ENCODE measurements at places on chromosomes 2 and 18.

- no peak for DNase-seq
Observed at GRCh38 chr2:98335271-98335670, 11.0 kb upstream of the CNGA3 start.

- DNase-seq = no peak
Observed at GRCh38 chr18:21602299-21602587, 1.7 kb upstream of the ESCO1 start.

- no peak for DNase-seq
Observed at GRCh38 chr2:44083054-44083453, 85.6 kb upstream of the PPM1B start.

DNA sequence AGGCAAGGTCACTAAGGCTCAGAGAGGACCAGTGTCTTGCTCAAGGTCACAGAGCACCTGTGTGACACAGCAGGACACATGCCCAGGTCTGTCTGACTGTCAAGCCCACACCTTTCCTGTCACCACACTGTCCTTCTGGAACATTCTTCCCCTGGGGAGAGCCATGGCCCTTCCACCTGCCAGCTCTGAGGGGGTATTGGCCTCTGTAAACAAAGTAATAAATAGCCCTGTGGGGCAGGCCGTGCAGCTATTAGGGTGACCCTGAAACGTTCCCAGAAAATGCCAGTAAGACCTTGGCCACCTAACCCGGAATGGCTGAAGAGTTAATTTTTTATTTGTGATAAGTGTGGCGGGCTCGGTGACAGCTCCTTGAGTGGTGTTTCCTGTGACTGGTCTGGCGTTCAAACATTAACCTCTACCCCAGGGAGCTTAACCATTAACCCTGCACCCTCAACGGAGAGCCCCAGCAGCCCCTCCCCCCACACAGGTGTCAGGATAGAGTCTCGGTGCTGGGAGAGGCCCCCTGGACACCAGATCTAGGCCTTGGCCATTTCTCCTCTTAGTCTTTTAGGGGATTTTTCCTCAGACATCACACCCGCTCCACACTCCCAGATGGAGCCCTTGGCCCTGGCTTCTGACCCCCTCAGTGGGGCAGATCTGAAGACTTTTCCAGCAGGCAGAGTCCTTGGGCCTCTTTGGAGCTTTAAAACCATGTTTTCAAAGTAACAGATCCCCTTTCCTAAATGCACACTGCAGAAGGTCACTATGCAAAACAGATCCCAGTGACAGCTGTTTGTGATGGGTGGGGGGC, 36.6 kb downstream of the SCTR start:
- DNase-seq = no peak

GRCh38 chr2:64259312-64259711, 115.1 kb upstream of the PELI1 start:
- DNase-seq = no peak

DNA sequence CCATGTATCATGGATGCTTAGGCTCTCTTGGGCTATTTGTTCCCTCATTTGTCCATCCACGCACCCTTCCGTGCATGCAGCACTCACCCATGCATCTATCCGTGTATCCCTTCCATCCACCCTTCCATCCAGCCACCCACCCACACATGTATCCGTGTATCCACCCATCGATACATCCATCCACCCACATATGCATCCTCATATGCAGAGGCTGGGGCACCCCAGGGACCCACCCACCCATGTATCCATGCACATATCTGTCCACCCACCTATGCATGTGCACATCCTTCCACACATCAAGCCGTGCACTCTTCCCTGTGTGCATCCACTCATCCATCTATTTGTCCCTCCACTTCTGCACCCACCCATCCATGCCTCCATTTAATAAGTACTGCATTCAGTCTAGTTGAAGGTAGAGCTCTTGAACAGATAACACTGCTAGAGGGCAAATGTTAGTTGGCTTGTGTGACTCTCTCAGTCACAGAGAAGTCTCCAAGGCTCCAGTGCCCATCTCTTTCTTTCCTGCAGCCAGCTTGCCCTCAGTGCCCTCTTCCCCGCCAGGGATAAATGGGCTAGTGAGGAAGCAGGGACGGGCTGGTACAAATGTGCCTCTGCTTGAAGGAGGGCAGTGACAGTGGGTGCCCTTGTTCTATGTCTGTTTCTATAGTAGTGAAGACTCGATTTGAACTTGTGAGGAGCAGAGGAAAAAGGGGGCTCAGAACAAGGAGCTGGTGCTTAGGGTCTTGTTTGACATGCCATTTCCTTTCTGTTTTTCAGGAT, 61.5 kb downstream of the EMILIN2 start:
- no peak for DNase-seq

GRCh38 chr2:202046572-202046971, 12.9 kb downstream of the FZD7 start:
- DNase-seq = no peak

DNA sequence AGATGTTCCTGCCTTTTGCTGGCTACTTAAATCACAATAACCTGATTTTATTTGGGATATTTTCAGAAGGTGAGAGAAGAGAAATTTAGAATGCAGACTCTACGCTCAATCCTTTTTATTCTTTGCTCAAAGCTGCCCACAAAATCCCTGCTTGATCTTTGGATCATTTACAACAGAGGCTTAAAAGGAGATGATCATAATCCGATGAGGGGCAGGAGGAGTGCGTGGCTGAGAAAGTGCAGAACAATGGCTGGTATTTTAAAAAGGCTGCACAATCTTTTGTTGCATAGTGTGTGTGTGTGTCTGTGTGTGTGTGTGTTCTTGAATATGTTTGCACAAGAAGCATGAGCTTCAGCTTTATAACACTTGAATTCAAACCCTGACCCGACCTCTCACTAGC, 256.3 kb upstream of the MYT1L start:
- no peak for DNase-seq

DNA sequence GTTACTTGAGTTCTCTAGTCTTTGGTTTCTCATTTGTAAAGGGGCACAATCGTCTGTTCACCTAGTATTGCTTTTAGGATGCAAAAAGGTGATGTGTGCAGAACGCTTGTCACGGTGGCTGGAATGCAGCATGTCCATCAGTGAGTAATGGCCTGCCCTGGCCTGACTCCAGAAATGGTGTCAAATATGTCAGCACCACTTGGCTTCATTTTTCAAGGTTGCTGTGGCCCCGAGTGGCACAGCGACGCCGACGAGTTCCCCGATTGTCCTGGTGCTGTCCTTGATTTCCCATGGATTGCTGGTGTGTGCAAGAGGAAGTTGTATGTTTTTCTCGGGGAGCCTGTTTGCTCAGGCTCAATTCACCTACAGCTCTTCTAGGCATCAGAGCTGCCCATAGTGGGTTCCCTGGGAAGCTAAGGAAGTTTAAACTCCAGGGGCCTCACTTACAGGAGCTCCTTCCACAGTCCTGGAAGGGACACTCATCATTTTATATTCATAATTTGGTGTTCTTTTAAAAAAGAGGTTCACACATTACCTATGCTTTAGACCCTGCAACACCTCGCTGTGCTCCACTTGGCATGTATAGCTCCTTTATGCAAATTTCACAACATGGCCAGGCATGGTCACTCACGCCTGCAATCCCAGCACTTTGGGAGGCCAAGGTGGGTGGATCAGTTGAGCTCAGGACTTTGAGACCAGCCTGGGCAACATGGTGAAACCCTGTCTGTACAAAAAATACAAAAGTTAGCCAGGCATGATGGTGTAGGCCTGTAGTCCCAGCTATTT, 25.6 kb upstream of the ZNF407 start:
- no peak for DNase-seq

DNA sequence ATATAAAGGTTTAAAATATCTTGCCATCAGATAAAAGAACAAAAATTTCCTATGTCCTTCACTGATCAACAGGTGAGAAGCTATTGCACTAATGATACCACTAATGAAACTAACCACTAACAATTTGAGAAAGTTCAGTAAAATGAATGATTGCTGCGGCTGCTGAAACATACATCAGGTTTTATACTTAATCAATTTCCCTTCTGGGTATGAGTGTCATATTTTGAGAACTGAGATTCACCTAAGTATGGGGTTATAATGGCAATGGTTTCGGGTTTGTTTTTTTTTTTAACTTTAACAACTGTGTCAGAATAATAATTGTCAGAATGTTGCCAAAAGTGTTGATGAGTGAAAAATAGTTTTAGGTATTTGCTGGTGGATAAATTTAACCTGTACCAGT, 151.3 kb upstream of the SLC39A10 start:
- no peak for DNase-seq

DNA sequence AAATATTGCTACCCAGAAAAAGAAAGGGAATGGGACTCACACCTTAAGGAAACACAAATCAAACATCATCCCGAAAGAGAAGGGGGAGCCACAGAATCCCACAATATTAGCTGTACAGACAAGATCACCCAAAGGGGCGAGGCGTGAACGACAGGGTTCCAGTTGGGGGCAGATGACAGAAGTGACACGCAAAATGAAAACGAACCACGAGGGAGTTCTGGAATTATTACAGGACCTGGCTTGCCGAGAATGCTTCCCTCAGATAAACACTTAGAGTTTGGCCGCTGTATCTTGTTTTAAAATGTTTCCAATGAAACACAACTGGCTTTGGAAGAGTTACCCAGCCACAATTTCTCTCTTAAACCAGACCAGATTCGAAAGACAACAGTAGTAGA, 60.4 kb downstream of the C2orf76 start:
- no peak for DNase-seq

- DNase-seq = no peak
Observed at GRCh38 chr2:100924122-100924519, 78.0 kb upstream of the RPL31 start.

GRCh38 chr2:128178650-128179460, 87.9 kb downstream of the UGGT1 start:
- peak; percentile 32 for DNase-seq

DNA sequence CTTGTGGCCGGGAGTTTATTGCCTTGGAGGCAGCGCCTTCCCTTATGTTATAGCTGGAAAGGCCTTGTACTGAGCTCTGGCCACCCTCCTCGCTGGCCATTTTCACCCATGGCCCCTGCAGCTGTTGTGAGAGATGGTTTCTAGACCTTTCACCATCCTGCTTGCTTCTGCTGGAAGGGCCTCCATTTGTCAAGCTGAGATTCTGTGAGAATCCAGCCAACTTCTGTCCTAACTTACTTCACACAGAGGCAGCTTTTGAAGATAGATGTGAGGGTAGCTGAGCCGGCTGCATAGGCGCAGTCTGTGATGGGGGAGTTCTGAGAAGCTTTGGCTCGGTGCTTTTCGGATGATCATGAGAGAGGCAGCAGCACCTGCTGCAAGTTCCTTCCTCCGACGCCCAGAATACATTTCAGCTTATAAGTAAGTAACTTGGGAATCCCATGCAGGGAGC, 8.7 kb downstream of the CTIF start:
- no peak for DNase-seq

DNA sequence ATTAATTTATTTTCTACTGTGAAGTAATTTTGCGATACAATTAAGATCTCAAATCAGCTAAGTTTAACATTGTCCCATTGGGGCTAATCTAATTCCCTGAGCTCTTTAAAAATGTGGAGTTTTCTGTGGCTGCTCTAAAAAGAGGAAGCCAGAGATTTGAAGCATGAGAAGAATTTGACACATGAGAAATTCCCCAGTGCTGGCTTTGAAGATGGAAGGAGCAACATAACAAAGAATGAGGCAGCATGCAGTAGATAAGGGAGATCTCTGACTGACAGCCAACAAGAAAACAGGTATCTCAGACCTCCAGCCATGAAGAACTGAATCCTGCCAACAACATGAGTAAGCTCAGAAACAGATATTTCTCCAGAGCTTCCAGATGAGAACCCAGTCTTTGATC, 308.4 kb downstream of the ZNF804A start:
- DNase-seq = no peak

GRCh38 chr18:67145586-67146292, 370.8 kb downstream of the DSEL start:
- no peak for DNase-seq

DNA sequence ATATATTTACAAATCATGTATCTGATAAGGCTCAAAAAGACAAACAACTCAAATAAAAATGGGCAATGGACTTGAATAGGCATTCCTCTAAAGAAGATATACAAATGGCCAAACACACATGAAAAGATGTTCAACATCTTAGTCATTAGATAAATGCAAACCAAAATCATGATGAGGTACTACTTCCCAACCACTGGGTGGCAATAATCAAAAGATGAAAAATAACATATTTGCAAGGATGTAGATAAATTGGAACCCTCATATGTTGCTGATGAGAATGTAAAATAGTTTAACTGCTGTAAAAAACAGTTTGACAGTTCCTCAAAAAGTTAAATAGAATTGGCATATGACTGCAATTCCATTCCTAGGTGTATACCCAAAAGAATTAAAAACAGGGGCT, 132.3 kb downstream of the TTC32 start:
- DNase-seq = peak; percentile 30

DNA sequence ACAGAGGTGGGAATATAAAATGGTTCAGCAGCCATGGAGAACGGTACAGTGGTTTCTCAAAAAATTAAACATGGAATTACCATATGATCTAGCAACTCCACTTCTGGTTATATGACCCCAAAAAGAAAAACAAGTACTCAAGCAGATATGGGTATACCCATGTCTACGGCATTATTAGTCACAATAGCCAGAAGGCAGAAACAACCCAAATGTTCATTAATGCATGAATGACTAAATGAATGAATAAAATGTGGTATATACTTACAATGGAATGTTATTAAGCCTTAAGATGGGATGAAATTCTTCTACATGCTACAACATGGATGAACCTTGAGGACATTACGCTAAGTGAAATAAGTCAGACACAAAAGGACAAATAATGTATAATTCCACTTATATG, 266.8 kb upstream of the FBXO11 start:
- DNase-seq = no peak

DNA sequence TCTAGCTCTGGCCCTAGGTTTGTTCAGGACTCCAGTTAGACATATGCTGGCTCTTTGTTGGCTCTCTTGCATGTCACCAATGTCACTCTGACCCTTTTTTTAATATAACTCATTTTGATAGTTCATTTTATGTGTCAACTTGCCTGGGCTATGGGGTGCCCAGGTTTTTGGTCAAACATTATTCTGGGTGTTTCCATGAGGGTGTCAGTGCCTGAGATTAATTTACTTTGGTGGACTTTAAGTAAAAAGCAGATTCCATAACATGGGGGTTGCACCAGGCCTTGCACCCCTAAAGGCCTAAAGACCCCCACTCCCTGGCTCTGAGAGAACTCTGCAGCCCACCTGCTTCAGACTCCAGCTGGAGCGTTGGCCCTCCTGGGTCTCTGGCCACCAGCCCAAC, 48.1 kb upstream of the SNTG2 start:
- DNase-seq = no peak

GRCh38 chr2:62216616-62217015, 20.7 kb downstream of the B3GNT2 start:
- DNase-seq = no peak

DNA sequence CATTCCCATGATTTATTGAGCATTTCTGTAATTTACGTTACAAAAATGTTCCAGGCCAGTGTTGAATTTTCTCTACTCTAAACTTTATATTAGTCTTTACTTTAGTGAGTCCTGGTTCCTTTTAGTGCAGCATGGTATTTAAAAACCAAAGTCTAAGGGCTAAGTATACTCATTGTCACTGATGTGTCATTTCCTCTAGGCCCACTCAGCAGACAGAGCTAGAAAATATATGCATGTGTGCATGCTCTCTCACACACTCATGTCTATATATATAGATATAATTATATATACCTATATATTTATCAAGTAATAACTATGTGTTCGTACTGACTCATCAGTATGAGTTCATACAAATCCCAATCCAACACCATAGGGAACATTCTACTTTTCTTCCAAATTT, 132.5 kb upstream of the SLC8A1 start:
- no peak for DNase-seq

Measured in NCI-H1694 (cell line).